ENCODE measurements at places on chromosomes 7 and 10. TPM values are rescaled to one million over a fixed set of nuclear protein-coding genes. Genes with fewer than 3 reads are reported as not detected.

DNA sequence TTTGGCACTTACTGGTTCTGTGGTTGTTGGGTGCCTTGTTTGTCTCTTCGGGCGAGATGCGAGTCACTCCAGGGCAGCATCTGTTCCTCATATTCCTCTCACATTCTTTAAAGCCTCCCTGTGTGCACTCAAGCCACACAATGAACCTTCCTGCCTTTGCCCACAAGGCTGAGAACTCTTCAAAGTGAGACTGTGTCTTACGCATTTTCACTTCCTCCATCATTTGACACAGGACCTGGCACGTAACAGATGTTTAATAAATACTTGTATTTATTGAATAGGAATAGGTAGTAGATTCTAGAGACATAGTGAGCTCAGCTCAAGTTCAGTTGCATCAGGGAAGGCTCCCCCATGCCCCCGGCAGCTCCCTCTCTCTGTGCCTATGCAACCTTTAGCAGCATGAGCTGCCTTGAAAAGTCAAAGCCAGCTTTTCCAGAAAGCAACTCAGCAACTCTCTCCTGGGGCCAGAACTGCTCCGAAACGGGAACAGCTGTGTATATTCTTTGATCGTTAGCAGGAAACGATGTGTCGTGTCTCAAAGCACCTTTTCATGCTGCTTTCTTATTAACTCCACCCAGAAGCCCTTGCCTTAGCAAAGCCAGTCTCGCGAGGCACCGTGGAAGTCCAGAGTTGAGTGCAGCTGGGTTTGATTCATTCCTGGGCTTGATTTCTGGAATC, 97.5 kb downstream of the PFKFB3 start:
- DNase-seq = peak; percentile 24
- peaks cover 29% of the 10 kb centered on the region for H3K4me1 ChIP-seq
- H3K4me3 ChIP-seq = no peak overlapping the region
- H3K36me3 ChIP-seq = no peaks in the 10 kb centered on the region
- no peaks in the 10 kb centered on the region for H3K27me3 ChIP-seq
- H3K27ac ChIP-seq = no peak overlapping the region

Gene MNX1
- 3.7 TPM for total RNA-seq

Gene SH2B2
- total RNA-seq = 8.8 TPM

DNA sequence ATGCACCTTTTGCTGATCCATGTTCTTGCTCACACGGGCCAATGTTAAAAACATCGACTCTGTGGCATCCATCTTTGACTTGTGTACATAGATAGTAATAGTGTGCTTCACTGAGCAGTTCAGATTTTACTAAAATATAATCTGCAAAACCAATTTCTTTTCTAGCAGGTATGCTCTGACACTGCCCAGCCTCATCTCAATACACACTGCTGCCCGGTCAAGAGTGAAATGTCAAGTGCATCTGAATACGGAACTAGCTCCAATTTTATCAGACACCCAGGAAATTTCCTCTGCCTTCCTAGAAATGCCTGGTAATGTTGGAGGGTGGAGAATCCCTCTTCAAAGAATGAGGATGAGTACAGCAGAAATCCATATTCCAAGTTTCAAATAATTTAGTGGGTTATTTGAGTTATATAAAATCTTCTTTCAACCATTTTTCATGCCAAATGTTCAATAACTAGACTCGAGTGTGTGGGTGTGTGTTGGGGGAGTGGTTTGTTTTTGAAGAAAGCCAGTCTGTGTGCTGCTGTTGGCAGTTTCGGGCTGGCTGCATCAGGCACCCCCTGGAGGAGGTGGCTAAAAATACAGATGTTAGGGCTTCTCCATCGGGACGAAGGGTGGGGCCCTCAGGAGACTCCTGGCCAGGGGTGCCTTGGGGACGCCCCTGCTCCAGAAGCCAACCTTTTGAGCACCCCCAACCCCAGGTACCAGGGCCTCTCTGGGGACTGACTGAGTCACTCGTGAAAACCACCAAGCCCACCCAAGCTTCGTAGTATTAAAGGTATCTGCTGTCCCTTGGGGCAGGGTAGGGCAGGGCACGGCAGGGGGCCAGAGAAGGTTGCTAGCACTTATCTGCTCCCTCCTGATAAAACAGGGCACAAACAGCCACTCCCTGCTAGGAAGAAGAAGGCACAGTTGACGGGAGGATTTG, 15.4 kb downstream of the CTBP2 start:
- DNase-seq = no peak
- H3K4me1 ChIP-seq = peaks cover 24% of the 10 kb centered on the region
- H3K27ac ChIP-seq = no peak overlapping the region
- peaks cover 4% of the 10 kb centered on the region for H3K36me3 ChIP-seq
- H3K4me3 ChIP-seq = no peak overlapping the region

- no peak for DNase-seq
Observed at GRCh38 chr7:140691376-140692045, 5.0 kb upstream of the NDUFB2 start.

Gene ANKRD7
- not detected for total RNA-seq

Gene COL28A1
- 0.26 TPM for total RNA-seq

Gene CRHR2
- not detected for total RNA-seq

DNA sequence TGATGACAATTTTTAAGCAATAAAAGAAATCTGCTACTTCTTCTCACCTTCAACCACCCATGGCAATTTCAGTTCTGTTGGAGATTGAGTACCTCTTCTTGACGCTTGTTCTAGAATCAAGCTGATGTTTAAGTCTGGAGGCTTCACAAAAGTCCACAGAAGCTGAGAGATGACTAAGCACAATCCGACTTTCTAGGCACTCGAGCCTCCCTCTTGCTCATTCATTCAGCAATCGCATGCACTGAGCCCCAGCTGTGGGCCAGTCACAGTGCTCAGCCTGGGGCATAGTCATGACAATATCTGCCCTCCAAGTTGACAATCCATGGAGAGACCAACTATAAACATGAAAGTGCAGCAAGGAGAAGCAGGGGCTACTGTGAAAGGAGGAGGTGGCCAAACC, 103.2 kb downstream of the IPMK start:
- H3K4me3 ChIP-seq = no peak overlapping the region
- H3K27me3 ChIP-seq = peaks cover 9% of the 10 kb centered on the region
- H3K4me1 ChIP-seq = no peaks in the 10 kb centered on the region
- H3K36me3 ChIP-seq = no peaks in the 10 kb centered on the region
- DNase-seq = no peak
- H3K27ac ChIP-seq = no peak overlapping the region

Gene NUPR2
- not detected for total RNA-seq

DNA sequence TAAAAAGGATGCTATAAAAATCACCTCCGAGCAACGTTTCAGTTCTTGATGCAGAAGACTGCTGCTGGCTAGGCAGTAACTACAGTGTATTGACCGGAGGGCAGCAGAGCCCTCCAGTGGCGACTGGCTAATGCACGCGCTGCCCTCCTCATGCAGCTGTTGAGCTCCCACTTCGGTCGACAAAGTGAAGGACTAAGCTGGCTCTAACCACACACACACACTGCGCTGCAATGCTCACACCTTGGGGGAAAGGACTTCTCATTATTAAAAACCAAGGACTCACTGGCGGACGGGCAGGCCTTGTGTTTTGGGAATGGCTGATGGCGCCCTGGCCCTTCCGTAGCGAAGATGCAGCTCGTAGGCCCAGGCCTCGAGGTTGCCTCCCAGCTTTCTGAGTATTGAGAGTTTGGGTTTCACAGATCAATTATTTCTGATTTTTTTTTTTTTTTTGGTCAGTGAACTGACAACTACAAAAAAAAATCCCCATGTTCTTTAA, 120.9 kb upstream of the DIP2C start:
- no peaks in the 10 kb centered on the region for H3K4me1 ChIP-seq
- H3K27ac ChIP-seq = no peak overlapping the region
- no peak for DNase-seq
- no peak overlapping the region for H3K4me3 ChIP-seq
- no peaks in the 10 kb centered on the region for H3K27me3 ChIP-seq

- no peaks in the 10 kb centered on the region for H3K36me3 ChIP-seq
- no peak overlapping the region for H3K27ac ChIP-seq
- H3K4me3 ChIP-seq = no peak overlapping the region
- no peaks in the 10 kb centered on the region for H3K27me3 ChIP-seq
- peaks cover 25% of the 10 kb centered on the region for H3K4me1 ChIP-seq
Observed at GRCh38 chr7:43195256-43195655, 82.8 kb downstream of the HECW1 start.

GRCh38 chr7:130180571-130181262, 24.5 kb downstream of the TMEM209 start:
- no peaks in the 10 kb centered on the region for H3K4me1 ChIP-seq
- no peaks in the 10 kb centered on the region for H3K27me3 ChIP-seq
- peak; percentile 59 for DNase-seq
- peaks cover 50% of the 10 kb centered on the region for H3K36me3 ChIP-seq

GRCh38 chr7:45598886-45599520, 24.8 kb downstream of the ADCY1 start:
- H3K4me3 ChIP-seq = no peak overlapping the region
- H3K36me3 ChIP-seq = no peaks in the 10 kb centered on the region
- no peak for DNase-seq
- H3K4me1 ChIP-seq = no peaks in the 10 kb centered on the region

Gene TFEC
- total RNA-seq = 0.15 TPM

DNA sequence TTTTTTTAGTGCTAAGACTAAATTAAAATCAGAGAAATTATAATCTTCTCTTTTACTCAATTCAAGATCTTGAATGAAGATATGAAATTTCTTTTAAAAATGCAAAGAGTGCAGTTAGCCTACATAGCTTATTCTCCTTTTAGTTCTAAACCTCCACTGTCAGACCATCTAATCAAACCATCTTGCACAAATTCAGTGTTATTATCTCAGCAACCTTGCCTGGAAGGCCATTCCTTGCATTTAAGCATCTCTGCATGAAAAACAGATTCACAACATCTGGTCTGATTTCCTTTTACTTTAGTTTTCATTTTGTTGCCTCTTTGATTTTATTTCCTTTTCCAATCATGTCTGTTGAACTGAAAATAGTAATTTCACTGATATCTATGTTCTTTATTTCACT, 527.2 kb upstream of the LRRTM3 start:
- H3K27me3 ChIP-seq = no peaks in the 10 kb centered on the region
- DNase-seq = no peak
- no peaks in the 10 kb centered on the region for H3K4me1 ChIP-seq
- no peak overlapping the region for H3K4me3 ChIP-seq
- H3K27ac ChIP-seq = no peak overlapping the region
- H3K36me3 ChIP-seq = no peaks in the 10 kb centered on the region

- H3K27ac ChIP-seq = peak overlapping the region; percentile 39
- peaks cover 11% of the 10 kb centered on the region for H3K27me3 ChIP-seq
- H3K4me1 ChIP-seq = peaks cover 30% of the 10 kb centered on the region
- H3K4me3 ChIP-seq = peak overlapping the region; percentile 27
Observed at GRCh38 chr7:24052572-24053260, 231.3 kb upstream of the NPY start.

- no peak for DNase-seq
- peaks cover 6% of the 10 kb centered on the region for H3K4me1 ChIP-seq
- no peaks in the 10 kb centered on the region for H3K36me3 ChIP-seq
- H3K27ac ChIP-seq = no peak overlapping the region
- no peaks in the 10 kb centered on the region for H3K27me3 ChIP-seq
- no peak overlapping the region for H3K4me3 ChIP-seq
Observed at GRCh38 chr10:34433241-34434076, 381.6 kb downstream of the PARD3 start.

- no peaks in the 10 kb centered on the region for H3K4me1 ChIP-seq
- H3K27ac ChIP-seq = no peak overlapping the region
- H3K27me3 ChIP-seq = no peaks in the 10 kb centered on the region
- no peak overlapping the region for H3K4me3 ChIP-seq
- no peaks in the 10 kb centered on the region for H3K36me3 ChIP-seq
Observed at GRCh38 chr10:82750538-82750937, 875.5 kb downstream of the NRG3 start.

- peak; percentile 41 for DNase-seq
- H3K4me1 ChIP-seq = peaks cover 36% of the 10 kb centered on the region
- H3K4me3 ChIP-seq = no peak overlapping the region
- H3K27me3 ChIP-seq = no peaks in the 10 kb centered on the region
- H3K36me3 ChIP-seq = no peaks in the 10 kb centered on the region
- H3K27ac ChIP-seq = peak overlapping the region; percentile 18
Observed at GRCh38 chr7:42886129-42886528, 25.7 kb downstream of the C7orf25 start.

DNA sequence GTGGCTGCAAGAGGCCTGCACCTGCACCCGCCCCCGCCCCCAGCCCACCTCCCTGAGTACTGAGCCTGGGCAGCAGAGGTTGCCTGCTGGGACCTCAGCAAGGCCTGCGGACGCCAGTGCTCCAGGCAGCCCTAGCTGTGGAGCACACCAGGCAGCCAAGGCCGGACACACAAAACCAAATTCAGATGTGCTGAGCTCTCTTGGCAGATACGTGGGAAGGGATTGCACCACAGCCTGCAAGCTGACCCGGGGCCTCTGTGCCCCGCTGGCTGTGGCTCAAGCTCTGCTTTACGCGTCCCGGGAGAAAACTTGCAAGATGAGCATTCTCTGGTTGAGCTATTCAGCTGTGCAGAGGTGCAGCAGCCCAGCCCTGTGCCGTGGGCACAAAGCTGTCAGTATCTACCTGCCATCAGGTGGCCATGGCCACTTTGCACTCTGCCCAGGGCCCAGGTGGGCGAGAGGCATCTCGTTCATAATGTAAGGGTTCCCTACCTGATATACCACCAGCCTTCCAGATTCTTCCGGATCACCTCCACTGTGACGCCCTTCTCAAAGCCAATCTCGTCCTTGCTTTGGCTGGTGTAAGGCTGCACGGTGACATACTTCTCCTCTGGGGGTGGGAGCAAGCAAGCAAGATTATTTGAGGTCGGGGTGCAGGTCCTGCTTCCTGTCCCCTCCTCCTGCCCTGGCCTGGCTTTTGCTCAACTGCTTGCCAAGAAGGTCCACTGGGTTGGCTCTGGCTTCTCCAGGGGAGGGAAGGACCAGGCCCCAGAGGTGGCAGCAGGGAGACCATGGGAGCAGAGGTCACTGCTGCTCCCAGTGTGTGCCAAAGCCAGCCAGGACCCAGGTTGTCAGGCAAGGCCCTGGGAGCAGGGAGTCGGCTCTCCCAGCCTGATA, 123.4 kb downstream of the NEURL1 start:
- no peaks in the 10 kb centered on the region for H3K27me3 ChIP-seq
- no peak for DNase-seq
- H3K36me3 ChIP-seq = no peaks in the 10 kb centered on the region

Gene PBLD
- 1.9 TPM for total RNA-seq

Gene MYO1G
- total RNA-seq = 0.17 TPM

DNA sequence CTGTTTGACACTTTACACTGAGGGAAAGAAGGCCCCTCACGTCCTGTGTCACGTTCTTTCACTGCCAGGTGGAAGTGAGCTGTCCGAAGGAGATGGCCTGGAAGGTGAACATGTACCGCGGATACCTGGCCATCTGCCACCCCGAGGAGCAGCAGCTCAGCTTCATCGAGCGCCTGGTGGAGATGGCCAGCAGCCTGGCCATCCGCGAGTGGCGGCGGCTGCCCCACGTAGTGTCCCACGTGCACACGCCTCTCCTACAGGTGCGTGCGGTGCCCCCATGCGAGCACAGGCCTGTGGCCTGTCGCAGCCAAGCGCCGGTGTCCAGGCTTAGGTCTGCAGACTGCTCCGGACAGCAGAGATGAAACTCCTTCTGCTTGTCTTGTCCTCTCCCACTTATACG, 103.4 kb downstream of the TRRAP start:
- H3K36me3 ChIP-seq = peaks cover 65% of the 10 kb centered on the region
- H3K4me3 ChIP-seq = no peak overlapping the region
- H3K4me1 ChIP-seq = no peaks in the 10 kb centered on the region

Gene ARHGAP12
- 13.6 TPM for total RNA-seq
